ENCODE measurements at places on chromosomes 2 and 18.

DNA sequence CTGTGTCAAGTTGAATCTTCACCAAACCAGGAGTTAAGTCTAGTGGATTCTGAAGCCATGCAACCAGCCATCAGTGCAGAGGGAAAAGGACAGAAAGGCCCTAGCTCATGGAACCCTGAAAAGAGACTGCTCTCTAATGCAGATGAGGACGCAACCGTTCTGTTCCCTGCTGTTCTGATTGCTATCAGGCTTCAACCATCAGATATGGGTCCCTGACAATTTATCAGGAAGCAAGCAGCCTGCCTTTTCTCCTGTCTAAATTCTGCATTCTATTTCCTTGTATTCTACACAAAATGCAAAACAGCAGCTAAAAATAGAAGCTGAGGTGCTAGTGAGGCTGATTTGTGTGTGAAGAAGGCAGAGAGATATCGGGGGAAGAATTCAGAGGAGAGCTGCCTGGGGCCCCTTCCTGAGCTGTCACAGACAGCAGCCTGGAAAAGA lies 68.4 kb upstream of the RTN4 start:
- no peaks in the 10 kb centered on the region for H3K27me3 ChIP-seq
- no peak for DNase-seq
- no peak overlapping the region for H3K4me3 ChIP-seq
- no peaks in the 10 kb centered on the region for H3K36me3 ChIP-seq
- H3K27ac ChIP-seq: no peak overlapping the region

GRCh38 chr2:112957511-112957910 lies 20.3 kb upstream of the IL36G start:
- H3K4me1 ChIP-seq: no peaks in the 10 kb centered on the region
- H3K27ac ChIP-seq: no peak overlapping the region
- DNase-seq: no peak
- no peaks in the 10 kb centered on the region for H3K27me3 ChIP-seq
- no peak overlapping the region for H3K4me3 ChIP-seq

GRCh38 chr18:36316246-36316645 lies 18.7 kb downstream of the FHOD3 start:
- peaks cover 2% of the 10 kb centered on the region for H3K36me3 ChIP-seq
- peaks cover 13% of the 10 kb centered on the region for H3K4me1 ChIP-seq
- H3K4me3 ChIP-seq: no peak overlapping the region
- no peak overlapping the region for H3K27ac ChIP-seq
- no peak for DNase-seq

- no peak for DNase-seq
- H3K4me1 ChIP-seq: no peaks in the 10 kb centered on the region
- H3K27me3 ChIP-seq: no peaks in the 10 kb centered on the region
- no peak overlapping the region for H3K4me3 ChIP-seq
Measured at GRCh38 chr18:69162649-69163048, 238.0 kb upstream of the DOK6 start.

- no peak overlapping the region for H3K4me3 ChIP-seq
- H3K27ac ChIP-seq: no peak overlapping the region
Measured at GRCh38 chr18:77144046-77144445, 11.5 kb upstream of the MBP start.

DNA sequence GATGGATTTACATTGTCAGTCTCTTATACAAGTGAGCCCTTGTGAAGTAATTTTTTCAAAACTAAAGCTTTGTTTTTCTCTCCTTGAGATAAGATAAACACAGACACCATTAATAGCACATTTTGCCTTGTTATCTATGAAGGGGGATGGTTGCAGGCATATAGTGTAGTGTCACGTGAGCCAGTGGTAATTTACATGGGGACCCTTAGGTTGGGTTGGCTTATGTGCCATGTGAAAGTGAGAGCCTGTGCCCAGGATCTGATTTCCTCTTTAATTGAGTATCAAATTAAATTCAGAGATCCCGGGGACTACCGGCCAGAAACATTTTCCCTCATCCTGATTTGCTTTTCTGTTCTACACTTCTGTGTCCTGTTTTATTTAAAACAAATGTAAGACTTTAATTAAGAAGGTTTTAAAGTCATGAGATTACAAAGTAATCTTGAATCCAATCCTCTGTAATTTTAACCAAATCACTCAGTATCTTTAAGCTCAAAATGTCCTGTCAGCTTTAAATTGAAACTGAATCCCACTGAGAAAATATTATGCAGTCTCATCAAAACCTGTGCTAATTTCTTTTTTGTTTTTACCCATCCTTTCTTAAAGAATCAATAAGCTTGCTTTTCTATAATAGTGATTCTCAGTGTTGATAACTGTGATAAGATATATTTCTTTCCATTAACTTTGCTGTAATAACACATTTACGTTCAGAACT lies 63.8 kb downstream of the PTPRM start:
- no peak overlapping the region for H3K27ac ChIP-seq
- no peak overlapping the region for H3K4me3 ChIP-seq
- no peaks in the 10 kb centered on the region for H3K36me3 ChIP-seq
- H3K4me1 ChIP-seq: peaks cover 5% of the 10 kb centered on the region
- H3K27me3 ChIP-seq: no peaks in the 10 kb centered on the region

- DNase-seq: no peak
- peaks cover 3% of the 10 kb centered on the region for H3K4me1 ChIP-seq
- H3K27me3 ChIP-seq: no peaks in the 10 kb centered on the region
- H3K4me3 ChIP-seq: no peak overlapping the region
Measured at GRCh38 chr18:36101943-36102342, 27.2 kb downstream of the SLC39A6 start.

DNA sequence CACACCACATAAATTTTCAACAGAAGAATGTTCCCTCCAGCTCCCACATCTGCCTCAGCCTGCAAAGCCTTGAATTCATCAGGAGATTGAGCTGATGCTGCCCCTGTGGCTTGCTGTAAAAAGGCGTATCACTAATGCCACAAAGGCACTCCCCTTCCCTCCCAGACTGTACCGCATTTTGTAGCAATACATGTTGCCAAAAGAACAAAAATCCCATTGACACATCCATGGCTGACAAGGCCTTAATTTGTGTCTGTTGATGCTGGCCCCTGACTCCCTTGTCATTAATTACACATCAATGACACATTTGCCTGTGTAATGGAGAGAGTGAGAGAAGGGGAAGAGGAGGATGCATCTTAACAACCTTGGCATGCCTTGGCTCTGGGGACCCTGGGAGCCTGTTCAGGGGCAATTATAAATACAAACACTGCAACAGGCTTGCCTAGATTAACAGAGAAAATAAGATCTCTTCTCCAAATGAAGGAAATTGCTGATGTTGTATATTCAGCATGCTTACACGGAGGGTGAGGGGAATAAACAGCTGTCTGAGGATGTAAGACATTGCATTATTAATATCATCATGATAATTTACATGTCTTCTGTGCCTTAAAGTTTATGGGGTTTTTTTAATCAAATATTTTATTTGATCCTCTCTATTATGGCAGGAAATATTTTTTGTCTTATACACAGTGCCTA lies 264.0 kb downstream of the SUCLG1 start:
- DNase-seq: no peak
- H3K36me3 ChIP-seq: no peaks in the 10 kb centered on the region
- H3K27me3 ChIP-seq: no peaks in the 10 kb centered on the region
- no peak overlapping the region for H3K27ac ChIP-seq
